ENCODE measurements at places on chromosomes 1 and 21.

DNA sequence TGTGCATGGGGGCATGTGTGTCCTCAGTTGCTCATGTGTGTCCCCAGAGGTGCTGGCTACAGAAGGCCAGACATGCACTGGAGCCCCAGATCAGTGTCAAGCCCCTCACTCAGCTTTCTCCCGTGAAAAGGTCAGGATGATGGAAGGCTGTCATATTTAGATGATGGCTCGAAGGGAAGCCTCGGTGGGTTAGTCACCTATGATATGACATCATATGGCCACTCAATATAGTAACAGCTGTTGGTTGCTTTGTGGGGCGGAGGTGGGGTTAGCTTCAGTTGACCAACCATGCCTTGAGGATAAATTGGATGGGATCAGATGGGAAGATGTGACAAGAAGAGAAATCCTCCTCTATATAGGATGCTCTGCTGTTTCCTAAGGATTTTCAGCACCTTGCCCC, 43.5 kb upstream of the ATF3 start:
- DNase-seq, result no peak

DNA sequence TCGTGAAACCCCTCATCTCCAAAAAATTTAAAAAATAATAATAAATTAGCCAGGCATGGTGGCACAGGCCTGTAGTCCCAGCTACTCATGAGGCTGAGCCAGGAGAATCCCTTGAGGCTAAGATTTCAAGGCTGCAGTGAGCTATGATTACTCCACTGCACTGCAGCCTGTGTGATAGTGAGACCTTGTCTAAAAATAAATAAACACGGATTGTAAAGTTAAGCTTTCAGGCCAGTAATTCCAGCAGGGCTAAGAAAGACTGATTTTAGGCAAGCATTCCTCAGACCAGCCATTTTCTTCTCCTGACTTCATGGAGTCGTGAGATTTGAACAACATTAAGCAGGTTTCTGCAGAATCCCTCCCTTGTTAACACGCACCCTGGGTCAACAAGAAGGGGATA, 77.2 kb upstream of the EFHD2 start:
- DNase-seq, result no peak

DNA sequence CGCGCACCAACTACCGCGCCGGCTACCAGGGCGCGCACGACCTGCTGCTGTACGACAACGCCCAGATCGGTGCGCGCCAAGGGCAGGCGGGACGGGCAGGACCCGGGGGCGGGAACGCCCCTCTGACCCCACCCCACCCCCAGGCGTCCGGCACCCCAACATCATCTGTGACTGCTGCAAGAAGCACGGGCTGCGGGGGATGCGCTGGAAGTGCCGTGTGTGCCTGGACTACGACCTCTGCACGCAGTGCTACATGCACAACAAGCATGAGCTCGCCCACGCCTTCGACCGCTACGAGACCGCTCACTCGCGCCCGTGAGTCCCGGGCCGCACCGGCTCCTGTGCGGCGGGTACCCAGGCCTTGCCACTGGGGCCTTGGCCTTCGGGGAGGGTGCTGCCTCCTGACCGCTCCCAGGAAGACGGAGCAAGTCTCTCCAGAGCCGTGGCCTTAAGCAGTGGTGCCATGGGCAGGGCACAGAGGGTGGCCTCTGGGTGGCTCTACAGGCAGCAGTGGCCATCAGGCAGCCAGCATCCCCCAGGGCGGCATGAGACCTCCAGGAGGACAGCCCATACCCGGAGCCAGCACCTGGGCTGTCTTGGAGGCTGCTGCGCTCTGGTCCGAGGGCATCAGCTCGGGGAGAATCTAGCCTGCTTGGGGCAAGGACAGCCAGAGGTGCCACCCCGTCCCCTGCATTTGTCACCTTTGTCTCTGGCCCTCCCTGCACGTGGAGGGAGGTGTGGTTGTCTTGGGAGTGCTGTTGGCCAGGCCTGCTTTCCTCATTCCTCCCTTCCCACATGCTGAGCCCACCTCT, 8.1 kb upstream of the MMP23B start:
- no peak for DNase-seq

- no peak for DNase-seq
Observed at GRCh38 chr1:237239248-237239647, 197.3 kb downstream of the RYR2 start.

DNA sequence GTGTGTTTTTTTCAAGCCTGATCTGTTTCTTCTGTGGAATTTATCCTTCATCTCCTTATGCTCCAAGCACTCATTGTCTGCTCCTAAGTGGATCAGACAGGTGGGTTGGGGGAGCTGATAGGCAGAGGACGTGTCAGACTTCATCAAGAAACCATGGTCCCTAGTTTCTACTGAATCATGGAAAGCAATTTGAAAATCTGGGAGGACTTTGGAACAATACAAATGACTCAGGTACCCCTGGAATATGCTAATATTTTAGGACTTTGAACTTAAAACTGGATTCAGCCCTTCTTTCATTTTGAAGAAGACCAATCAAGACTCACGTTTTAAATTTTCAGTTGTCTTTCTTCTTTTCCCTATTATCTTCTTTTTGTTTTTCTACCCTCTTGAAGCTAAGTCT, 7.7 kb downstream of the ABCG1 start:
- no peak for DNase-seq

GRCh38 chr1:174912264-174912663, 87.5 kb upstream of the CACYBP start:
- peak; percentile 4 for DNase-seq

- DNase-seq, result no peak
Observed at GRCh38 chr1:218363141-218363540, 18.0 kb downstream of the TGFB2 start.

- DNase-seq, result no peak
Observed at GRCh38 chr1:56399795-56400194, 179.6 kb downstream of the PLPP3 start.

- peak; percentile 82 for DNase-seq
Observed at GRCh38 chr1:230105754-230106625, 39.0 kb downstream of the GALNT2 start.

DNA sequence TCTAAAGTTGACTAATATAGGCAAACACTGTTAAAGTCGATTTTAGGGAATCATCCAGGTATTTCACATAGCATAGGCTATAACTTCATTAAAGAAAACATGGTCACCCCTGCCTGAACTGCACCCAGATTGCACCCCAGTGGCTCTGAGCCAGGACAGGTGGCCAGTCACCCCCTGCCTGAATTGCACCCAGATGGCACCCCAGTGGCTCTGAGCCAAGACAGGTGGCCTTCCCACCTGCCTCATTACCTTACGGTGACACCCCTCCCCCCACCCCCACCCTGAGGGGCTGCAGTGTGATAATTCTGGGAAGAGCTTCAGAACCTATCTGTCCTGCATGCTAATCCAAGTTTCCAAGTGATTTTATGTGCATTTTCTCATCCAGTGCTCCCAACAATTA, 78.9 kb downstream of the DSCAM start:
- DNase-seq, result no peak

GRCh38 chr1:21232044-21232443, 55.3 kb upstream of the EIF4G3 start:
- peak; percentile 64 for DNase-seq

DNA sequence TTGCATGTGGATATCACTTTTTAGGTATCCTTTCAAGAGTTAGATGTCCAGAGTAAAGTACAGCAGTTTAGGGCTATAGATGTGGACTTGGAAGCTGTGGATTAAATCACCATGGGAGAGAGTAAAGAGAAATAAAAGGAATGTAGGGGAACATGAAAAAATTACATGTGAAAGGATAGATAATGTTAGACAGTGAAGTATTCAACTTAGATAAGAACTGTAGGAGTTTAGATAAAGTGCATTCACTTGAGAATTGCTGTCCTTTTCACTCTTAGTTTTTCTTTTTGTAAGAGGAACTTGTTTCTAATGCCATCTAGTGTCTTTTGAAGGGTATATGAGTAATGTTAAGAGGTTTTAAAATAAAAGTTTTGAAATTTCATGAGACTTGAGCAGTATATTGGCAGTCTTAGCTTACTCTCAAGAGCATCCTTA, 40.1 kb downstream of the MAST2 start:
- peak; percentile 77 for DNase-seq

- no peak for DNase-seq
Observed at GRCh38 chr1:66012106-66012784, 219.6 kb downstream of the PDE4B start.

GRCh38 chr1:24536391-24536840, 19.5 kb upstream of the NCMAP start:
- peak; percentile 37 for DNase-seq

DNA sequence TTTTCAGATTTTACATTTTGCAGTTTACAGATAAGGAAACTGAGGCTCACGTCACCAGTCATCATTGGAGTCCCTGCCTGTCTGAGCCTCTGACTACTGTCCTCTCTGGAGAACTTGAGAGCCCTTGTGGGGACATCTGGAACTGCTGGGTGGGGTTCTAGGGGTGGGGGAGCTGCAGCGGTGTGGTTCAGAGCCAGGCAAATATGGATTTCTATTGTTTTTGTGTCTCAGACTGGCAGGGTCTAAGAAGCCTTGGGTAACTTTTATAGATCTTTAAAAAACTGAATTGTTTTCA, 46.9 kb downstream of the IER5 start:
- DNase-seq, result peak; percentile 61

GRCh38 chr1:228204958-228205357, 2.9 kb upstream of the OBSCN start:
- no peak for DNase-seq

DNA sequence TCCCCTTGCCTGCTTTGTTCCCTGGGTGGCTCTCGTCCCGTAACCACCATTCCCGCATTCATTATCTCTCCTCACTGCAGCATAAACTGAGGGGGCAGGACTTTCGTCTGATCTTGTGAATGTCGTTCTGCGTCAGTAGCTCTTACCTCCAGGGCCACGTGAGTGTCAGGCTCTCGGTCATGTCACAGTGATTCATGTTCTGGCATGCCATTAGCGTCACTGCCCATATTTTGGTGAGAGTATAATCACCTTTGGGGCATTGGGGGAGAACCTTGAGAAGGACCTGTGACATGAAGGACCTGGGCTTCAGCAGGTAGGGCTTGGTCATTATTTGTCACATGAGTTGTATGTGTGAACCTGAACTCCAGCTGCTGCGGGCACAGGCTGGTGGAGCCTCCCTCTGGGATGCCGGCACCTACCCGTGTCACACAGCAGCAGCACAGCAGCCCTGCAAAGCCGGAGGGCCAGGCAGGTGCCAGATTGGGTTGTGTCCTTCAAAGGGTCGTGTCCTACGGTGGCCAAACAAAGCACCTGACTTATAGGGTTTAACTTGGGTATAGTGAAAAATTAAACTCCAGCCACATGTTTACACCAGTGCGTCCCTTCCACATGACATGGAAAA, 68.5 kb downstream of the BACE2 start:
- DNase-seq, result no peak

DNA sequence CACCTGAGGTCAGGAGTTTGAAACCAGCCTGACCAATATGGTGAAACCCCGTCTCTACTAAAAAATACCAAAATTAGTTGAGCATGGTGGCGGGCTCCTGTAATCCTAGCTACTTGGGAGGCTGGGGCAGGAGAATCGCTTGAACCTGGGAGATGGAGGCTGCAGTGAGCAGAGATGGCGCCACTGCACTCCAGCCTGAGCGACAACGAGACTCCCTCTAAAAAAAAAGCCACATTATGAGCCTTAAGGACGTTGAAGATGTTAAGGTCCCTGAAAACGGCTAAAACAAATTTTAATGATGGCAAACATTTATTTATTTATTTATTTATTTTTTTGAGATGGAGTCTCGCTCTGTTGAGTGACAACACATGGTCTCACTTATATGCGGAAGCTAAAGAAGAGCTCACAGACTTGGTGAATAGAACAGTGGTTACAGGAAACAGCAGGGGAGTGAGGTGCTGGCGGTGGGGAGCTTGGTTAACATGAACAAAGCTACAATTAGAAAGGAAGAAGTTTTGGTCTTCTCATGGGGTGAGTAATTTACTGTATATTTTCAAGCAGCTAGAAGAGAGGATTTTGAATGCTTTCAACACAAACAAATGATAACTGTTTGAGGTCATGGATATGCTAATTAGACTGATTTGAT, 47.1 kb downstream of the TCP10L start:
- peak; percentile 34 for DNase-seq

DNA sequence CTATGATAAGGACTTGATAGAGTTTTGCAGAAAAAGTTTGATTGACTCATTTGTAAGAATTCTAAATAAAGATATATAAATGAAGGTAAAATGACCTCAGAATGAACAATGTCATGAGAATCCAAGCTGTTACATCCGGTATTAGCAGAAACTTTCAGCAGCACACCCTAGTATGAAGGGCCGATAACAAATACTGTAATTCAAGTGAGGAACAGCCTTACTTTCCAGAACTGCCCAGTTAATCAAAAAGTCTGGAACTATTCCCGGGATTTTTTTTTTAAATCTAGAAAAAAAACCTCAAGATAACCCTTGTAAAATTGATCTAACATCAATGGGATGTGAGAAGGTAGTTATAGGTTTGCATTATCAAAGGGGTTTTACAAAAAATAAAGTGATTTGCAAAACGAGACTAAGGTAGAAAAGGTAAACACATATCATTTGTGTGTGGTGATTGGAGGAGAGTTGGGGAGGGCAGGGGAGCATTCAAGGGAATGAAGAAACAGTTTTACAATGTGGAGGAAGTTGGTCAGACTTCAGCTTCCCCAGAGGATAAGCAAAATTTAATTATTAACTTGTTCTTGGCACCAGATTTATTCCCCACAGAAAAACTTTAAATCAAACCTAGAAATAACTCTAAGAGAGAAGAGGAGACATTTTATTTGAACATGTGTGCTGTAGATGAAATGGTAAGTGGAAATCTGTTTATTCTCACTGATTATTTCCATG, 75.9 kb upstream of the VCAM1 start:
- DNase-seq, result peak; percentile 51

DNA sequence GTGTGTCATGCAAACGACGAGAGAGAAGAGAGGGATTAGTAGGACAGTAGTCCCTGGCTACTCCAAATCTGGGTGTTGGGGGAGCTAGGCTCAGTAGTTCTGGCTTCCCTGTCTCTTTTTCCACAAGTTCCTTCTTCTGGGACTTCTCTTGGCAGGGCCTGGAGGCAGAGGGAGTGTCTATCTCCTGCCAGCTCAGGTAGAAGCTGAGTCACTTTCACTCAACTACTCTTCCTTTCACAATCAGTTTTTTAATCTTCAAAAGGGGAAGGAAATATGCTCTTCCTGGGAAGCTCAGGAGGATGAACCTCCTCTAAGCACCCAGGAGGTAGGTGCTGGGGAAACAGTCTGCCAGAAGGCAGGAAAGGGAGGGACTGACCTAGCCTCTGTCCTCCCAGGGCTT, 35.2 kb upstream of the MAGOH start:
- DNase-seq, result no peak
